ENCODE measurements at places on chromosomes 12 and 14.

DNA sequence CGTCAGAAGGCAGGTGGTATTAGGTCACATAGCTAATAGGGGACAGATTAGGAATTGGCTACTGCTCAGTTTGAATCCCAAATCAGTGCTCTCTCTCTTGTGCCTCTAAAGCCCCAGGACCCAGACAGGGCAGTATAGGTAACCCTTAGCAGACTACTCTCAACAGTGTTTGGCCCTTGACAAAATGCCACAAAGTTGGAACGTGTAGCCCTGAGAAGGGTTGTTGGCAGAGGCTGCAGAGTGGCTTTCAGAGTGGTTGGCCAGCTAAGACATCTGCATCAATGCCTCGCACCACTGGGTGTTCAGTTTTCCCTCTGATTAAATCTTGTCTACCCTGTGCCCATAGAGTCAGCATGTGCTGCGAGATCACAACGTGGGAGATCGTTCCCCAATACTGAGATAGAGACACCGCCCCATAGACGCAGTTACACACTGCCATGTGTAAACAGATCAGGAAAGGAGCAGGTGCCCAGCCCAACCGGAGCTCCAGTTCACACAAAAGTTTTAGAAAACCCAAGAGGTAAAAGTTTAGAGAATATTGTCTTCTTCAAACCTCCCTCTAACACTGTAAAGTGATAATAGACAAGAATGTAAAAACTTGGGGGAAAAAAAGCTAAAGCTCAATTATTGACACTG is 48.3 kb downstream of the EML1 start:
- DNase-seq, result no peak

- no peak for DNase-seq
Observed at GRCh38 chr14:57833323-57833722, 32.6 kb downstream of the SLC35F4 start.

GRCh38 chr12:68097386-68097785 is 62.2 kb downstream of the IFNG start:
- DNase-seq, result no peak

GRCh38 chr12:52814710-52815155 is 817 bp upstream of the KRT4 start:
- DNase-seq, result no peak

GRCh38 chr14:94631536-94632304 is 19.5 kb downstream of the SERPINA3 start:
- DNase-seq, result no peak

DNA sequence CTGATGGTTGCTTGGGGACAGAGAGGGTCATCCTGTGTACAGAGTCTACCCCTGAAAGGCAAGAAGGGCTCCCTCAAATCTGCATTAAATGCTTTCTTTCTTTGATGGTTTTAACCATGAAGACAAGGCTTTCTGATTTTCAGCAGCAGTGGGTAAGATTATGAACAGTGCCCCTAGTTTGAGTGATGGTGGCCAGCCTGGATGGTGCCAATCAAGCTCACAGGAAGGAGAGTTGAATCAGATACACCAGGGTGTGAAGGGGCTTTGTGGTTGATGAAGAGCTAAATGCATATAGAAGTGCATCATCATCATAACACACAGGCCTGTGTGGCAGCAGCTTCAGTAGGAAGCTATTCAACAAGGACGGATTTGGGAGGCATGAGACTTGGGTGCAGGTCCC is 5.7 kb downstream of the KRT85 start:
- DNase-seq, result no peak

DNA sequence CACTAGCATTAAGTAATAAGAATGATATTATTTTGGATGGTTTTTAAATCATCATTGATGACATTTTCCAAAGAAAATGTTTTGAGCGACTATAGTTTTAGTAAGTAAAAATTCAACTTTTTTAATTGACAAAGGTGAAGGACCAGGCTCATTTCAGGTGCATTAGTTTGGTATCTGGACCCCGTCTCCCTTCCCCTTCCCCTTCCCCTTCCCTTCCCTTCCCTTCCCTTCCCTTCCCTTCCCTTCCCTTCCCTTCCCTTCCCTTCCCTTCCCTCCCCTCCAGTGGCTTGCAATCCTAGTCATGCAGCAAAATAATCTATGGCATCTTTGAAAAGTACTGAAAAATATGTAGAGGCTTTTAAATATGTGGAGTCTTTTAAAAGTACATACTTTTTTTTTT is 13.0 kb upstream of the SSPN start:
- DNase-seq, result no peak

DNA sequence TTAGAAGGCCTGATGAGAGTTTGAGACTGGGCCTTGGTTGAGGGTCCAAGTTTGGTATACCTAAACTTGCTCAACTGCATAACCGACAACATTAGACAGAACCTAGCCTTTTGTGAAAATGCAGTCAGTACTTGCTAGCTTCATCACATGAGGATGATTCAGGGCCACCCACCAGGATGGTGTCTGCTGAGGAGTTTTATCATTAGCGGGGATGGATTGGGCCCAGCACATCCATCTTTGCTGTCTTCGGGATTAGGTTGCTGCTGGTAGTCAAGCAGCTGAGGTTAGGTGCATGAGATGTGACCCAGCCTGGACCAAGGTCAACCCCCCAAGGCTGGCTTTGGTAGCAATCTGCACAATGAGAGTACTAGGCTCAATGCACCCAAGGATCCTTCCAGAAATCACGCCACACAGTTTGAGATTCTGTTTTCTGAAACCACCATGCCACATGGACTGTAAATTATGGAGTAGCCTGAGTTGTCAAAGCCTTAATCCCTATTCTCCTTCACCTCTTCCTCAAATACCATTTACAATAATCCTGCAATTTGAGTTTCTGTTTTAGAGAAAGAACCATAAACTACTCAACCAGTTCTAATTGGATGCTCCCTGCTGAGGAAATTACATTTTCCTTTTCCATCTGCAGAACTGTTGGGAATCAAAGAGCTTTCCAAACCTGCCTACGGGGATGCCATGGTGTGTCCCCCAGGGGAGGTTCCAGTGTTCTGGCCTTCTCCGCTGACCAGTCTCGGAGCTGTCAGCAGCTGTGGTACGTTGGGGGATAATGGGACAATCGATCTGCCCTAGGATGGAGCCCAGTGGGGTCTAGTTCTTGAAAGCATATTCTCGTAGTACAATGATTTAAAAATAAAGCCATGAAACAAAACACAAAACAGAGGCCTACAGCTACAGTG is 61.7 kb downstream of the DGLUCY start:
- no peak for DNase-seq

GRCh38 chr12:8446642-8447547 is 8.9 kb upstream of the CLEC6A start:
- no peak for DNase-seq

- no peak for DNase-seq
Observed at GRCh38 chr14:42429401-42429800, 822.7 kb downstream of the LRFN5 start.

DNA sequence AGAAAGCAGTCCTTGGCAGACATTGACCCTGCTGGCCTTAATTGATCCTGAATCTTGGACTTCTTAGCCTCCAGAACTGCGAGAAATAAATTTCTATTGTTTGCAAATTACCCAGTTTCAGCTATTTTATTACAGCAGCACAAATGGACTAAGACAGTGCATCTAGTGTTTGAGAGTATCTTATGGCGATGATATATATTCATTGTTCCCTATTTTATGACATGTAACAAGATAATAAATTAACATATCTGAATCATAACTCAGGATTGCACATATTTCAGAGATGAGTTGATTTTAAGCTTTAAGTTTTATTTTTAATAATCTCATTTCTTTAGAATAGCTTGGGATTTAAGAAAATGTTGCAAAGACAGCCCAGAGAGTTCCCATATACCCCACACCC is 167.4 kb upstream of the FOXG1 start:
- no peak for DNase-seq

- DNase-seq, result no peak
Observed at GRCh38 chr14:35301735-35302528, 9.8 kb downstream of the PSMA6 start.

GRCh38 chr12:50928392-50928791 is 24.0 kb upstream of the HIGD1C start:
- no peak for DNase-seq

DNA sequence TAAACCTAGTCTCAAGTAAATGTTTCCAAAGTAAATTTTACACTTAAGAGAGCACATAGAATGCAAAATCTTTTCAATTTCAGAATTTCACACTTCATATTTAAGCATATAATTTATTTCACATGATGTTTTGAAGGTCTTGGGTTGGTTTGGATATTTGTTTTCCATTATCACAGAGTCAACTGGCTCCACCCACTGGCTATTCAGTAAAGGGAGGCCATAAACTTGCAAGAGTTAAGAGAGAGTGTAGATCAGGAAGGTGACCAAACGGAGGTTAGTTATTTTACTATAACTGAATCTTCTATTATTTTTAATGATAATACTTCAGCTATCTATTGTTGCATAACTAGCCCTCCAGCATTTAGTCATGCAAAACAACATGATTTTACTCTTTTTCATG is 6.2 kb upstream of the CPNE8 start:
- no peak for DNase-seq

DNA sequence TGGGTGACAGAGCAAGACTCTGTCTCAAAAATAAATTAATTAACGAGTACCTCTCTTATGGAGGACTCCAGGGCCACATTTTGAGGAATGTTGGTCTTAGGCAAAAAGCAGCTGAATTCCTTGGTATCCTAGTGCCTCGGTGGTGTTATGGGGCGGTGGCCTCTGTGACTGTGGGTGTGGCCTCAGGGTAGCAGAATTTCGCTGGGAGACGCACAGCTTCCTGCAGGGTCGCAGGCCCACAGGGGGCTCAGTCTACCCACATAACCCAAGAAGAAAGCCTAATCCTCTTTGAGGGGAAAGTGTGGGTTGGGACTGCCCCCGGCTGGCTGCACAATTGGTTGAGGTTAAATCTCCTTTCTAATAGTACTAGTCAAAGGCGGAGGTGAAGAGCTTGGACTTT is 11.2 kb upstream of the SERPINA4 start:
- no peak for DNase-seq

DNA sequence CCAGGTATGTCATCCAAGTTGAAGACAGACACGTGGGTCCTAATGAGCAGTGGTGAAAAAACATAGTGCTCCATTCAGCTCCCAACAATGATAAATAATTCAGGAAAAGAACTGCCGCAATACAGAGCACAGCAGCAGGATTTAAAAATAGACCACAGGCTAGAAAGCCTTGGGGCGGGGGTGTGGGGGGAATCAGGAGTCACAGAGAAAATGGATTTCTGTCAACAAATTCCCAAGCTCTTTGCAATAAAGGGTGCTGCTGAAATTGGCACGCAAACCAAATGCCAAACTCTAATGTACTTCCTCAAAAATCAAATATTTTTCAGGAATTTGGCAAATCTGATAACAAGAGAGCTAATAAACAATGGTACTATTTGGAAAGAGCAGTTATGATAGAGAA is 58.6 kb downstream of the R3HDM2 start:
- DNase-seq, result no peak

- no peak for DNase-seq
Observed at GRCh38 chr14:32087173-32087861, 10.2 kb downstream of the ARHGAP5 start.

GRCh38 chr14:26595926-26596542 is 1.8 kb downstream of the NOVA1 start:
- DNase-seq, result no peak

- no peak for DNase-seq
Observed at GRCh38 chr14:96783915-96784224, 13.3 kb upstream of the VRK1 start.

DNA sequence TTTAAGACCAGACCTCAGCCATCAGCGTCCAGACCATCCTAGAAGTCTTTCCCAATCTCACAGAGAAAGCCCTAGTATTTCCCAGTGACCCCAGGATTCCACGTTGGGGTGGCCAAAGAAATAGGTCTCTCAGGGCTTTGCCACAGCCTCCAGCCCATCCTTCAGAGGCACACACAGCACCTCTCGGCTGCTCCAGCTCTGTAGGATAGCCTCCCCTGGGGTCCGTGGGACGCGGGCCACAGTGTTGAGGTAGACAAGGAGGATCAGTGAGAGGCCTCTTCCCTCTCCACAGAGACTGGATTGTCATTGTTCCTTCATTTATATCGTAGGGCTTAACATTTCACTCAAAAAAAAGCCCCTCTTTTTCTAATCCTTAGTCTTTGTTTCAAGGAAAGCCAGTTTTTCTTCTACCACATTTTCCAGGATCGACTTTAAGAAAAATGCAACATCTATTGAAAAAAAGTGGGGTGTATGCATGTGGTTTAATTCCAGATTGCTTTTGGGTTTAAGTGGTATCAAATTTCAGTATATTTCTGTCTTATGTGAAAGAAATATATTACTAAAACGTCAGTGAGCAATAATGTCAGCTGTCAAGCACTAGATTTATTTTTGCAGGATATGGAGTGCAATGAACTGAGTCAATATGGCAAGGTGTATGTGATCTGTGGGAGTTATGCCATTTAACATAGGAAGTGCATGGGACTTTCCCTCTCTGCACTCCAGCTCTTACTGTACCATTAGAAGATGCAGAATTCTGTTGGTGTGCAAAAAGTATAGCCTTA is 187.5 kb downstream of the MSRB3 start:
- DNase-seq, result no peak

- DNase-seq, result no peak
Observed at GRCh38 chr14:68473069-68473468, 319.8 kb downstream of the ZFP36L1 start.

DNA sequence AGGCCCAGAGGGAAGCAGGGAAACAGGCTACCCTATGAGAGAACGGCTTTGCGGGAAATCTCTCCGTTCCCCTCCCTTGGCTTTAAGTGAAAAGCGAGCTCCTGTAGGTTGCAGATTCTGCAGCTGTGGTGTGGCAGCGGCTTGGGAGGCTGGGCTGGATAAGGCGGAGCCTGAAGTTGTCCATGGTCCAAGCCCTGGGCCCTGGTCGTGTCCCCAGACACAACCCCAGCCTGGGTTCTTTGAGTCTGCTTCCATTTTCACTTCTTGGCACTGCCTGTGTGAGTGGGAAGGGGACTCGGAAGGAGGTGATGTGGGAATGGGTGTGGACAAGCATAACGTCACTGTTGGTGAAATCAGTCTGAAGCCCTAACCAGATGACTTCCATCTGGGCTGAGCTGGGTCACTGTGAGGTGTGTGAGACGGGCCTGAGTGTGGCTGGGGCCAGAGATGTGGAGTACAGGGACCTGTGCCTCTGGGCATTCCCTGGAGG is 43.0 kb upstream of the CTDSP2 start:
- no peak for DNase-seq

DNA sequence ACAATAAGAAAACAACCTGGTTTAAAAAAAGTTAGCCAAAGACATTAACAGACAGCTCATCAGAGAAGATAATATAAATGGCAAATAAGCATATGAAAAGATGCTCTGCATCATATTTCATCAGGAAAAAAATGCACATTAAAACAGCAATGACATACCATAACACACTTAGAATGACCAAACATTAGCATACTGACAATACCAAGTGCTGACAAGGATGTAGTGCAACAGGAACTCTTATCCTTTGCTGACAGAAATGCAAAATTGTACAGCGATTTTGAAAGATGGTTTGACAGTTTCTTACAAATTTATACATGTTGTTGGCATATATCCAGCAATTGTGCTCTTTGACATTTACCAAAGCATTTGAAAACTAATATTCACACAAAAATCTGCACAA is 573.0 kb downstream of the FSCB start:
- no peak for DNase-seq
